ENCODE measurements at places on chromosomes 13 and 19. TPM values are rescaled to one million over a fixed set of nuclear protein-coding genes. Genes with fewer than 3 reads are reported as not detected.

ONECUT3 gene
- total RNA-seq = not detected

TUBB4A gene
- total RNA-seq = 17.9 TPM

SHD gene
- total RNA-seq = 5.6 TPM

GARIN5A gene
- total RNA-seq = 4.4 TPM

CTXN1 gene
- total RNA-seq = 6.1 TPM

CEACAM4 gene
- 2.2 TPM for total RNA-seq

ZNF536 gene
- 4.5 TPM for total RNA-seq

KLHL26 gene
- total RNA-seq = 12.3 TPM

ZNF541 gene
- total RNA-seq = 0.18 TPM

WDR88 gene
- total RNA-seq = 0.18 TPM

CABP5 gene
- not detected for total RNA-seq

SIGLEC6 gene
- total RNA-seq = 0.18 TPM

PTH2 gene
- not detected for total RNA-seq

PSPN gene
- 2.5 TPM for total RNA-seq

C19orf38 gene
- total RNA-seq = 6.4 TPM

PDE4C gene
- 5.3 TPM for total RNA-seq

NCR1 gene
- 0.70 TPM for total RNA-seq

SHC2 gene
- 30.6 TPM for total RNA-seq

C3 gene
- 34.5 TPM for total RNA-seq

ICAM5 gene
- 2.2 TPM for total RNA-seq

CAMSAP3 gene
- 13.0 TPM for total RNA-seq

KLK3 gene
- total RNA-seq = not detected

KLK1 gene
- total RNA-seq = 0.35 TPM

LILRA6 gene
- total RNA-seq = 3.3 TPM

SPRED3 gene
- 0.23 TPM for total RNA-seq

CDX2 gene
- not detected for total RNA-seq

TRIM28 gene
- total RNA-seq = 422 TPM

MUC16 gene
- total RNA-seq = 0.06 TPM

All from metanephros (tissue), 2 donors.